ENCODE measurements at places on chromosomes 5 and 9. TPM values are rescaled to one million over a fixed set of nuclear protein-coding genes. Genes with fewer than 3 reads are reported as not detected.

The PDE8B gene
- under 0.01 TPM for total RNA-seq

The PFN3 gene
- not detected for total RNA-seq

The PDZD2 gene
- 0.29 TPM for total RNA-seq

The PAEP gene
- total RNA-seq: not detected

The RPS14 gene
- 1,720 TPM for total RNA-seq

GRCh38 chr5:122377026-122377425, 65.0 kb downstream of the SNCAIP start:
- H3K4me1 ChIP-seq: no peaks in the 10 kb centered on the region
- no peaks in the 10 kb centered on the region for H3K27me3 ChIP-seq
- no peak overlapping the region for H3K4me3 ChIP-seq

- no peaks in the 10 kb centered on the region for H3K36me3 ChIP-seq
- H3K4me1 ChIP-seq: no peaks in the 10 kb centered on the region
- H3K27me3 ChIP-seq: no peaks in the 10 kb centered on the region
- H3K4me3 ChIP-seq: no peak overlapping the region
- no peak overlapping the region for H3K27ac ChIP-seq
Observed at GRCh38 chr9:87889882-87890252, 7.2 kb downstream of the SPATA31E1 start.

DNA sequence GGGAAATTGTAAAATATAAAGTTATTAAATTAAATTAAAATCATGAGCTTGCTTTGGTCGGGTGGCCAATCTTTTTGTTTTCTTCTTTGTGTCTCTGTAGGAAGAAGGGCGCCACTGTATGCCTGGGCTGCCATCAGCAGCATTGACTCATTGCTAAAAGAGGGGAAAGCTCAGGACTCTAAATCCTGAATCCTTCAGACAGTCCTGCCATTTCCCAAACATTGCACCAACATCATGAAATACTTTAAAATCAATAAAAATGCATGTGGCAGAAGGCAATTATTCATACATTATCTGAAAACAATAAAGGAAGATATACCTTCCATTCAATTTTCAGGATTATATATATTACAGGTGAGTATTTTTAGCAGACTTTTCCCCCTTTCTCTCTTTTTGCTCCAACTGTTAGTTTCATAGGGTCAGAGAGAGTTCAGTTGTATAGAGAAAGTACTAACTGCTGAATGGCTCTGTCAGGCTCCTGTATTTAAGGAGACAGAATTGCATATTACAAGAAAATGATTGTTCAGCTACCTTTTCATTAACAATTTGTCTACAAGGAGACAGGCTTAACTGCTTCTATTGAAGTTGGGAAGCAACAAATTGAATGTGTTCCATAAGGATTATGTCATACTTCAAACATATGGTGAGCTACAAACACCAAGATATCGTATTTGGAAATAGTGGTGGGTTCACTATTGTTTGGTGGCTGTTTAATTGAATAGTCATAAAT, 95.7 kb downstream of the ATPSCKMT start:
- no peaks in the 10 kb centered on the region for H3K4me1 ChIP-seq
- DNase-seq: no peak
- H3K27me3 ChIP-seq: no peaks in the 10 kb centered on the region
- H3K36me3 ChIP-seq: no peaks in the 10 kb centered on the region

- H3K27ac ChIP-seq: peak overlapping the region; percentile 29
- no peaks in the 10 kb centered on the region for H3K36me3 ChIP-seq
- no peak for DNase-seq
- peaks cover 45% of the 10 kb centered on the region for H3K4me1 ChIP-seq
- no peaks in the 10 kb centered on the region for H3K27me3 ChIP-seq
Observed at GRCh38 chr5:54362434-54362833, 52.1 kb upstream of the ARL15 start.
